ENCODE measurements at places on chromosomes 6 and 20.

- peak; percentile 4 for DNase-seq
These were observed 95.4 kb downstream of the OGFRL1 start for GRCh38 chr6:71383901-71384489.

- no peak for DNase-seq
These were observed 40.8 kb downstream of the MYH7B start for GRCh38 chr20:34996243-34997028.

DNA sequence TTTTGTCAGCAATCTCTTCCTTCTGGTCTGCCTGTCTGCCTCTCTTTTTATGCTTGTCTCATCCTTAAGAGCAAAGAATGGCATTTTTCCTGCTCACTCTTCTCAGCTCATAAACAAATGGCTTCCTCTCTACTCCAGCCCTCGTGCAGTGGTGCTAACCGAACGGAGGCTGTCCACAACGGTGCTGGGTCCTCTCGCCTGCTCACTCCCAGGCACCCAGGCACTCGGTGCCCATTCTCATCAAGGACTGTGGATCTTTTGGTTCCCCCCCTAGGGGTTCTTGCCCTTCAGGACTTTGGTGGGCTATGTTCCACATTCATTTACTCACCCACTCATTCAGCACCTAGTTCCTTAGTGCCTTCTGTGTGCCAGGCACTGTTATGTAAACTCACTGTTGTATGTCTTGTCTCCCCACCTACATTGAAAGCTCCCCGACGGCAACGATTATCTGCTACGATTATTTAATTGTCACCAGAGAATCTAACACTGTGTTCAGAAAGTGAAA is 113.9 kb downstream of the FYN start:
- no peak for DNase-seq

GRCh38 chr6:39695447-39695846 is 29.8 kb downstream of the KIF6 start:
- DNase-seq: no peak

DNA sequence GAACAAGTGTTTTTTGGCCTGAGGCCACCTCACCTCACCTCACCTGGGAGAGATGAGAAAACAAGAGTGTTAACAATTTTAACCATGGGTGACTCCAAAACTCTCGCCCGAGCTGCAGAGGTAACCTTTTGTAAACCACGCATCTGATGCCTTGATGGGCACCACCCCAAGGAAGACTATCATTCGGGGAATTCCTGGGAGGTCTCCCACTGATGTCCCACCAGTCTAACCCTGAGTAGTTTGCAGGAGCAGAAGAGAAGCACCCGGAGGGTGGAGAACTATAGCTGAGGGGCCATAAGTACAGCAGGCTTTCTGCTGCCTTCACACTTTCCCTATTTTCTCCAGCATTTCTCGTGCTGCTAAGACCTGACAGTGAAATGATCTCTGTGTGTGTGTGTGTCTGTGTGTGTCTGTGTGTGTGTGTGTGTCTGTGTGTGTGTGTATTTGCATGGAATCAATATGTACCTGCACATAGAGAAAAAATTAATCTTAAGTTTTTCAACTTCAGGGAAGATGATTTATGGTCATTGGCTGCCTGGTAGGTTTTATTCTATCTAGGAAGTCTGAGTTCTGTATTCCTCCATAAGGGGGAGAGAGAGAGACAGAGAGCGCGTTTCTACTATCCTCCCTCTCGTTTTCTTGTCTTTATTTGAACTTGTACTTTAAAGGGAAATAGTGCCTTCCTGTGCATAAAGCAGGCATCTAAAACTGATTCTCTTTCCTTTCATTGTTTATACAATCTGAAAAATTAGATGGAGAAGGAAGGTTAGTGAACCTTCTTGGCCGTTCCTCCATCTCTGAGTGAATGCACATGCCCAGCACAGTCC is 75.8 kb downstream of the CAP2 start:
- no peak for DNase-seq

- DNase-seq: no peak
These were observed 2.9 kb upstream of the SOD2 start for GRCh38 chr6:159695984-159696383.

GRCh38 chr6:40688214-40688761 is 101.1 kb upstream of the LRFN2 start:
- DNase-seq: no peak

DNA sequence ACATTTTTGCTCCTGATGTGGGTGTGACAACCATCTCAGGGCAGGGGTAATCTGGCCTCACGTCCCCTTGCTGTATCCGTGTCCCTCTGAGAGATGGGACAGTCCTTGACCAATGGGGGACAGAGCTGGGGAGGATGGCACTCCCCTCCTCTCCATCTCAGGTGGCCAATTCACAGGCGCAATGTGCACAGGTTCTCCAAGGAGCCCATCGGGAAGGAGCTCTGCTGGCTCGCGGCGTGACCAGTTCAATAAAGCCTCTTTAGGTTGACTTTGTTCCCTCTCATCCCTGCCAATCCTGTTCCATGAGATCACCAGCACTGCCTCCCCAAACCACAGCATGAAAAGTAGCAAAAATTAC is 196.3 kb upstream of the SLC24A3 start:
- DNase-seq: no peak

GRCh38 chr6:169168302-169168630 is 85.4 kb downstream of the THBS2 start:
- no peak for DNase-seq

DNA sequence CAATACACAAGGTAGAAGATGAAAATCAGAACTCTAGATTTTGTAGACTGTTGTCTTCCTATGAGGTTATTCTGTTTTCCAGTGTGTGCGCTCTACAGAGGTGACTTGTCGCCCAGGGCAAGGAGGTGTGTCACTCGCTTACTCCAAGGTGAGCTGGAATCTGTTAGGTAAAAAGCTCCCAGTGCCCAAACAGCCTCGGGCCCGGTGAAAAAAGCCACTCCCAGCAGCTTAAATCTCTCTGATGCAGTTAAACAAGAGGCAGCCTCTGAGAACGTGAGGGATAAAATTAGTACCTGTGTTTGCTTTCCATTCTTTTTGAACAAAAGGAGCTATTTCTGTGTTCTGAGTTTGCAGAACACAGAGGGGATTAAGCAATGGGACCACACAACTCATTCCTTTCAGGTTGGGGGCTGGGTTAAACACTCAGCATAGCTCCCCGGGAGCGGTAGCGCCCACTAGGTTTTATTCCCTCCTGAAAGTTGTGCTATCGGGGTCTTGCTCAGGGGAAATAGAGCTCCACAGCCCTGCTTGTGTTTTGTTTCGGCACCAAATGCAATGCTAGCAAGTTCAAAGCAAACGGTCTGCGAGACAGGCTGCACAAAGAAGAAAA is 181.2 kb downstream of the FOXA2 start:
- peak; percentile 75 for DNase-seq

GRCh38 chr6:20092071-20092566 is 120.2 kb downstream of the MBOAT1 start:
- DNase-seq: peak; percentile 55

- DNase-seq: no peak
These were observed 44.4 kb upstream of the TRAF3IP2 start for GRCh38 chr6:111650049-111650448.

- no peak for DNase-seq
These were observed 110.6 kb downstream of the MAP7 start for GRCh38 chr6:136439514-136440190.

DNA sequence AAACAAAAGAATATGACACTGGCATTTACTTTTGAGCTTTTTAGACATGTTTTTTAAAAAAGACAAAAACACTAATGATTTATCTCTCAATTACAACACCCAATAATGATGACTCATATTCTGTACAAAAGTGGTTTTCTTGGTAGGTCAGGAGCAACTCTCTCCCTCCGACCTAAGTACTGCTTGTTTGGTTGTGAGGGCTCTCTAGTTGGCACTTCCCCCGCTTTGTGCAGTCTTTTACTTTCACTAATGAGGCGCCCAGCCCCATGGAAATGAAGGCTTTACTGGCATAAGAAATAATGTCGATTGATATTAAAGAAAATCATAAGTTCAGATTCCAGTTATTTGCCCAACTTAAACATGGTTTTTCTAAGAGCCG is 1.3 kb downstream of the KPNA5 start:
- no peak for DNase-seq

DNA sequence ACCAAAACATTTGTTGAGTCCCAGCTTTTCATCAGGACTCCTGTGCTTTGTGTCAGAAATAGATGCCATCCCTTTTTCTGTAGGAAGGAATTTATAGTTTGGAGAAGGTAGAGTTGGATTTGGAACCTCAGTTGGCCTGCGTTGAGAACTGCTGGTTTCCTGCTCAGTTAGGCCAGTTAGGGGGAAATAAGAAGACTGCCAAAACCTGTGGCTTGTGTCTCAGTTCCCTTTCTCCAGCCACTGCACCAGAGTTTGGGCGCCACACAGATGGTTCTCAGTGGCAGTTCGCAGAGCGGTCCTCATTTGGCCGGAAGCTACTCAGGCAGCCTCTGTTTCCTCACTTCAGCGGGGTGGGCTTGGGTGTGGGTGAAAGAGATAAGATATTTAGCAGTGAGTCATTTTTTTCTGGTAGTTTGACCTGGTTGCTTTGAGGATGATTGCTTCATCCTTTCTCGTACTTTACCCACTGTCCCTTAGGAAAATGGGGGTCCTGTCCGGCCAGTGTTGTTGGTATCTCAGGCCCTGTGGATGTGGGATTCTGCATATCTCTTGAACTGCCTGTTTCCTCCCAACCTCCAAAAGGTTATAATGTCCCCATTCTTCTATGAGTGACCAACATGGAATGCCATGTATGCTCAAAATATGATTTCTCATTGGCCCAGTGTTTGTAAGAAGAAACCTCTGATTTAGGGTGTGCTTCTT is 53.7 kb downstream of the JARID2 start:
- DNase-seq: no peak

- DNase-seq: no peak
These were observed 298.5 kb downstream of the QKI start for GRCh38 chr6:163712981-163713380.

GRCh38 chr6:133254552-133255228 is 13.5 kb downstream of the EYA4 start:
- DNase-seq: peak; percentile 15

GRCh38 chr6:113733381-113733780 is 123.8 kb upstream of the MARCKS start:
- no peak for DNase-seq

DNA sequence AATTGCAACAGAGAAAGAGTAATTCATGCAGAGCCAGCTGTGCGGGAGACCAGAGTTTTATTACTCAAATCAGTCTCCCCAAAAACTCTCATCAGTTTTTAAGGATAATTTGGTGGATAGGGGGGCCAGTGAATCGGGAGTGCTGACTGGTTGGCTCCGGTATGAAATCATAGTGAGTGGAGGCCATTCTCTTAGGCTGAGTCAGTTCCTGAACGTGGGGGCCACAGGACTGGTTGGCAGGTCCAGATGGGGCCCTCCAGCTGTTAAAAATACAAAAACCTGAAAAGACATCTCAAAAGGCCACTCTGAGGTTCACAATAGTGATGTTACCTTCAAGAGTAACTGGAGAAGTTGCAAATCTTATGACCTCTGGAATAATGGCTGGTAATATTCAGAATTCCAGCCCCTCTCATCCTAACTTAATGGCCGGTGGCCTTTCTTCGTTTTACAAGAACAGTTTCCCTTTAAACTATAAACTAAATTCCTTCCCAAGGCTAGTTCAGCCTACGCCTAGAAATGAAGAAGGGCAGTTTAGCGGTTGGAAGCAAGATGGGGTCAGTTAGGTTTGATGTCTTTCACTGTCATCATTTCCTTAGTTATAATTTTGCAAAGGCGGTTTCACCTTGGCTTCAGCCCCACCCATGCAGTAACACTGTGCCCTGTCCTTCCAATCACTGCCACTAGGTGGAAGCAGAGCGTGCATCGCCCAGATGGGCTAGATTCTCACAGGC is 6.8 kb upstream of the MICA start:
- peak; percentile 5 for DNase-seq

- no peak for DNase-seq
These were observed 135.1 kb upstream of the RAB32 start for GRCh38 chr6:146408583-146408982.

DNA sequence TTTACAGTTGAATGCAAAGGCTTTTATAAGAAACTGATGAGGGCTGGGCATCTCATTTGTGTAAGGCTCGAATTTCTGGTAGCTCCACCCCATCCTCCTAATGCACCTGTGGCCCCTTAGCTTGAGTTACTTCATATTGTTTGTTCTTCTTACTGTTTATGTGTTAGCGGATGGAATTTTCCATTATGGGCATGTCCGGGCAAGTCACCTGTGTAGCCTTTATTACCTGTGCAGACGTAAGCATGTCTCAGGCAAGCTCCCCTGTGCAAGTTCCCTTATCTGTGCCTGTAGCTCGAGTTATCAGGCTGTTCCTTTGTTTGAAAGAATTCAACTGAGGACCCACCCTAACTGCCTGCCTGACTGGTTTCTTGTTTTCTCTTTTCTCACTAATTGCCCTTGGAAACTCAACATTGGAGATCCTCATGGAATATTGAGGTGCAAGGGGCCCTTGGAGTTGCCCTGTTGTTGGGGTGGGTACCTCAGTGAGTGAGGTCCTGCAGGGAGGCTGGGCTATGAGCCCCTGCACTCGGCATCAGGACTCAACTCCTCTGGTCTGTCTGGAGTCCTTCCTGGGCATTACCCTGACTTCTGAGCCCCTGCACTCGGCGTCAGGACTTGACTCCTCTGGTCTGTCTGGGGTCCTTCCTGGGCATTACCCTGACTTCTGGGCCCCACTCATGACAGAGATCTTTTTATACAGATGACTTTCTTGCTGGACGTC is 207.9 kb upstream of the SULF2 start:
- no peak for DNase-seq

GRCh38 chr6:99590728-99591672 is 15.6 kb upstream of the PRDM13 start:
- no peak for DNase-seq

- DNase-seq: peak; percentile 11
These were observed 15.4 kb downstream of the TAAR1 start for GRCh38 chr6:132643547-132643946.

- no peak for DNase-seq
These were observed 951.1 kb upstream of the ADGRB3 start for GRCh38 chr6:67683960-67684359.

- DNase-seq: peak; percentile 1
These were observed 646.0 kb upstream of the MARCKS start for GRCh38 chr6:113211170-113211569.

DNA sequence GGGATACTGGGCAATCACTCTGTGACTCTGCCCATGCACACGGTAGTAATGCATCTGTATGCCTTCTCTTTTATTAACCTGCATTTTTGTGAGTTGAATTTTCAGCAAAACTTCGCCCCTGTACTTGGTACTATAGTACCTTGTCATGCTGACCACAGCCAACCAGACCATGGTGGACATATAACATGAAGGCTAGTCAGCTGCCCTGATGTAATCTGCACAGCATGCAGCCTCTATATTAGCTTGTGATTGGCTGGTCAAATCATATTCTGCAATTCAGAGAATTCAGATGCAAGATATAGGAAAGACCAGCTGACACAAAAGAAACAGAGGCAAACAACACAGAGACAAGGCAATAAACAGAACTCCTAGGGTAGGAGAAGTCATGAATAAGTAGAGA is 200.9 kb upstream of the JARID2 start:
- no peak for DNase-seq

GRCh38 chr6:139713424-139713823 is 339.0 kb upstream of the CITED2 start:
- no peak for DNase-seq

GRCh38 chr20:19964289-19965265 is 52.6 kb upstream of the NAA20 start:
- no peak for DNase-seq
